Renal cortex interstitium (tissue), 15 donors: ENCODE measurements at places on chromosomes 6 and 20.

GRCh38 chr6:147643341-147644200, 135.1 kb downstream of the SAMD5 start:
- DNase-seq = no peak

DNA sequence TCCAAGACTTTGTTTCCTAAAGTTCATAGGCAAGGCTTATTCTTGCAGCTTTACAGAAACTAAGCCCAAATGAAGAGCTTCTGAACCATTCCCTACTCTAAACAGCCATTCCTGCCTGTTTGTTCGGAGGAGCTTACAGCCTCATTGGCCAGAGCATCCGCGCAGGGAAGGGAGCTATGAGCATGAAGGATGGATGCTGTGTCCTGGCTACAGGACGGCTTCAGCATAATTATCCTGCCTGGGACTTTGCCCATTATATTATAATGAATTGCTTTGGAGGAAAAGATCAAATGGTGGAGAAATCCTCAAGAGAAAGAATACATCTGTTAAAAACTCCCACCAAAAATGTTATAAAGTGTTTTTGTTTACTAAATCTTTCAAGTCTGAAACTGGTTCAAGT, 378.2 kb upstream of the BTBD3 start:
- DNase-seq = no peak

GRCh38 chr6:123091896-123092271, 95.8 kb downstream of the CLVS2 start:
- no peak for DNase-seq

DNA sequence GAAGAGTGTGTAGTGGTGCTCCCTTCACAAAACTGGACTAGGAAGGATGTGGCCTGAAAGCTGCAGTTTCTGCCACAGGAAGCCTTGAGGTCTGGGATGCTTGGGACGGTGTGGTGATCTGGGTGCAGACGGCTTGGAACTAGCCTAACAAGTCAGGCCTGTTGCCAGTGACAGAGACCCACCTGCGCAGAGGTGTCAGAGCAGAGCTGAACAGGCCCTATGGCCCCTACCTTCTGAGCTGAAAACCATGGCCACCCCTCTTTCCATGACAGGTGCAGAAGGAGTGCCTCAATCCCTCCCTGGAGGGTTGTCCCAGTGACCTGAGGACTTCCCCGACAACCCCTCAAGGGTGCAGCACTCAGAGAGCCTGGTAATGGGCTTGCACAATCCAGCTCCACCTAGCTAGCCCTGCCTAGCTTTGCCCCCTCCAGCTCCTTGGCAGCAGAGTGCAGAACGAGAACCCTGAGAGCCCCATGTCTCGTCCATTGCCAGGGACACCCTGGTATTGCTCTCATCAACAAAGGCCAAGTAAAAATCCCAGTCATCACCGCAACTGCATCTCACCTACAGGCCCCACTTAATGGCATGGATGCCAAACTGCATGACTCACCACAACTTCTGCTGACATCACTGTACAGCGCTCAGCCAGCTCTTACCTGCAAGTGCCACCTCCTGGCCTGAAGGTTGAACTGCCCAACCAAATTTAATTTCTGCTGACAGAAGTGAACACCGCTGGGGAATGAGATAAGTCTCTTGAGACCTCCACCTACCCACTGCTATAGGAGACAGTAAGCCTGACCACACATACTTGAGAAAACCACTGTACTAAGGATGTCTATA, 563.1 kb downstream of the TFAP2A start:
- no peak for DNase-seq

DNA sequence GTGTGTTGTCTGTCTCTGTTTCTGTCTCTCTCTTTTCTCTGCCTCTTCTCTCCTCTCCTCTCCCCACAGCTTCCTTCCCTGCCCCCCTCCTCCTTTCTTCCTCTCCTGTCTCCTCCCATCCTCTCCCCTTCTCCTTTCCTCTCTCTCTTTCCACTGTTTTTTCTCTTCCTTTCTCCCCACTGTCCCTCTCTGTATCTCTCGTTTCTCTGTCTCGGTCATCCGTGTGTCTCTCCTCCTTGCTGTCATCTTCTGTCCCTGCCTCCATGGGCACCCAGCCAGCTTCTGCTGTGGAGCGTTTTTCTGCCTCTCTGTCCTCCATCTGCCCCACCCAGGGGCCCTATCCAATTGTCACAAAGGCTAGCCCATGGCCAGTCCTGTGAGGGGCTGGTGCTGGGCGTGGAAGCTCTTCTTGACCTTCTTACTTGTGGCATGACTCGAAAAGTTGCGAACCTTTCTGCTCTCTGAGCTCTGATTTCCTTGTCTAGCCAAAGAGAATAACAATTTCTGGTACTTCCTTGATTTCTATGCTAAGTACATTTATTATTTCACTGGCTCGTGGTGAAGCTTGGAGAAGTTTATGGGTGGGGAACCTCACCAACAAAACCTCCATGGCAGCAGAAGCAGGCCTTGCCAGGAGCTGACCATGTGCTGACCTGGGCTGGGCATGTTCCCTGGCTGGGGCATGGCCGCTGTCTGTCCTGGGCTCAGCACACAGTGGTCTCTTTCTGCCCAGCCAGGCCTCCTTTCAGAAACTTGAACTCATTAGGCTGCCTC, 69.3 kb downstream of the CEBPB start:
- no peak for DNase-seq

GRCh38 chr6:131867744-131868143, 59.9 kb downstream of the ENPP1 start:
- DNase-seq = no peak

GRCh38 chr20:19073584-19074218, 138.7 kb upstream of the SLC24A3 start:
- no peak for DNase-seq

GRCh38 chr6:139402876-139403386, 28.5 kb upstream of the CITED2 start:
- no peak for DNase-seq

GRCh38 chr20:6420336-6420735, 297.5 kb upstream of the FERMT1 start:
- no peak for DNase-seq

GRCh38 chr20:49750611-49751396, 37.1 kb upstream of the B4GALT5 start:
- DNase-seq = no peak

GRCh38 chr6:19891451-19891850, 54.3 kb downstream of the ID4 start:
- no peak for DNase-seq

DNA sequence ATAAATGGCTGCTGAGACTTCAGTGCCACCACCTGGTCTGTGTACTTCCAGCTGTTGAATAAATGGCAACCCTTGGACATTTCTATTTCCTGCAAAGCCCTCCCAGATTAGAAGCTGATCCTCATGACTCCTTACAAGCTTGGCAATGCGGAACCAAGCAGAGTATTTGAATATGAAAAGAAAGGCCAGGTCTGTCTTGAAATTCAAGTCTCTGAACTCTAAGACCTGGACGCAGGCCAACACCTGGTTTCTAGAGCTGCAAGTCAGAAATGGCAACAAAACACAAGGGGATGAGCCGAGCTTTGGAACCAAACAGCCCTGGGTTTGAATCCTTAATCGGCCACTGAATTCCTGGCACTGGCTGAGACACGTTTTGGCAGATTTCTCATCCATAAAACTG, 353.4 kb downstream of the PTPRT start:
- peak; percentile 36 for DNase-seq

DNA sequence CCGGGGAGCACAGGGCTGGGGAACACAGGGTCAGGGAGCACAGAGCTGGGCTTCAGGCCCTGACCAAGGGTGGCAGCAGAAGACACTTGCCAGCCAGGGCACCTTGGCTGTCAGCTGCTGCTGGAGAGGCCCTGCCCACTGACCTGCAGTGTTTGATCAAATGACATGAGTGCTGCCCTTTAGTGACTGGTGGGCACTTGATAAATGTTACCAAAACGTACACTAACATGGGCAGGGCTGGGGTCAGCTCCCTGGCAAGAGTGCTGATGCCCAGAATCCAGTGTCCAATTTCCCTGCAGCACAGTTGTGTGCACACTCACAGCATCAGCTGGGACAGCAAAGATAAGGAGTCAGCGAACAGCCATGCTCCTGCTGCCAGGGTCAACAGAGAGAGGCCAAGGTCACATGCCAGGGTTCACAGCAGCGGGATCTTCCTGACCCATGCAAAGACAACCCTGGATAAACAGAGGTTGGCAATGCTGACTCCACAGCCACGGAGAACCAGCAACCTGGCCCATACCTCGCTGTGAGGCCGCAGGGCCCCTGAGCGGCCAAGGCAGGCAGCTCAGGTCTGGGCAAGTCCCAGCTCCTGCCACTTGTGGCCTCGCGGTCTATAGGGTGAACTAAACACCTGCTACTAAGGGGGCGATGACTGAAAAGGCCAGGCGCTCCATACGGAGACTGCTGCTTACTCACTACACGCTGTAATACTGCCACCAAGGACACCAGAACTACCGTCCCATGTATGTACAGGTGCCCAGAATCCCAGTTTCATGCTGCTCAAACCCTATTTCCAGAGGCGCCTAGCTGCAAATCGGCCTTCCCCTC, 46.3 kb downstream of the NINL start:
- DNase-seq = no peak

- no peak for DNase-seq
Measured at GRCh38 chr20:8656335-8656734, 412.6 kb upstream of the PLCB4 start.

GRCh38 chr6:168373389-168373788, 53.8 kb upstream of the DACT2 start:
- DNase-seq = no peak

GRCh38 chr20:20010639-20011500, 6.3 kb upstream of the NAA20 start:
- peak; percentile 67 for DNase-seq

GRCh38 chr6:22637782-22638181, 68.4 kb downstream of the HDGFL1 start:
- DNase-seq = no peak

GRCh38 chr6:158854214-158855101, 35.3 kb upstream of the EZR start:
- no peak for DNase-seq

- DNase-seq = no peak
Measured at GRCh38 chr6:136975089-136975715, 53.1 kb downstream of the SLC35D3 start.

GRCh38 chr6:53282234-53282633, 66.5 kb downstream of the ELOVL5 start:
- no peak for DNase-seq

DNA sequence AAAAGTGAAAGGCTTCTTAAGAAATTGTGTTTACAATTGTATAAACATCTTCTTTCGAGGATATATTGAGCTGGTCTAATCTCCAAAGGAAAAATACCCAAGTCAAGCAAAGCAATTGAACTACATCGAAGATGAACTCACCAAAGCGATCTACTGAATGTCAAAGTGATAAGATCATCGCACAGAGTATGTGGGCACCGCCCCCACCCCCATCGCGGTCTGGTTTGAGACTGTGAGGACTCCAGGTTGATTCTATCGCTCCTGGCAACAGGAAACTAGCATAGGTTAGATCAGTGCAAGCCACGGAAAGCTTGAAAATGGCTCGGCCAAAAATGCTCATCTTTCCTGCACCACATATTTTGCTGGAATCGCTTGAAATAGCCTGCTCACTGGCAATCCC, 133.2 kb upstream of the RPS6KA2 start:
- no peak for DNase-seq

- DNase-seq = no peak
Measured at GRCh38 chr6:4888841-4889240, 112.6 kb downstream of the CDYL start.

DNA sequence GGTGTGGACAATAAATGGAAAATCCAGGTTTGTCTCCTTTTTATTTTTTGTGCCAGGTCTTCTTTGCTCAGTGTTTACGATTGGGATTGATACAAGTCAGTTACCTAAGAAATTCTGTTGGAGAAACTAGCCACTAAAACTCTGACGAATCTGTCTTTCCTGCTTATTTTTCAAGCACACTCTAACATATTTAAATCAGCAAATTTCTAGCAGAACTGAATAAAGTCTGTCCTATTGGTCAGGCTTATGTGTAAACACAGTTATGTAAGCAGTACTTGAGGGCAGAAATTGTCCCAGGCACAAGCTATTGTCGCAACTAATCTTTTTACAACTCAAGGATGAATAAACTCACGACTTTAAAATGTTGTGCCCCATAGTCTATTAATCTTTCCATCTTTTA, 12.1 kb upstream of the EXOC2 start:
- no peak for DNase-seq

DNA sequence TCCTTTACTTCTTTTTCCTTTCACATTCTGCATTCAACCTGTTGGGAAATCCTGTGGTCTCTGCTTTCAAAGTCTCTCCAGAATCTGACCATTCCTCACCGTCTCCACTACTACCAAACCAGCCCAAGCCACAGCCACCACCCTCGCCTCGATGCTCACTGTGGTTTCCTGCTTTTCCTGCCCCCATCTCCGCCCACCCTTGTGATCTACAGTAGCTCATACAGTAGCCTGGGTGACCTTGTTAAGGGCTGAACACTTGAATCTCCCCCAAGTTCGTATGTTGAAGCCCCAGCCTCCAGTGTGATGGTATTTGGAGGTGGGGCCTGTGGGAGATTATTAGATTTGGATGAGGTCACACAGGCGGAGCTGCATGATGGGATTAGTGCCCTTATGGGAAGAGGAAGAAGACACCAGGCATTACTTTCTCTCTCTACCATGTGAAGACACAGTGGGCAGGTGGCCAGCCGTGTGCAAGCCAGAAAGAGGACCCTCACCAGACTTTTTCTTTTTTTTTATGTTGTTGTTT, 189.0 kb upstream of the UST start:
- no peak for DNase-seq
